ENCODE measurements at places on chromosomes 4 and X.
A peak's percentile ranks its signal among the peaks of the same experiment; 100 is the strongest.

DNA sequence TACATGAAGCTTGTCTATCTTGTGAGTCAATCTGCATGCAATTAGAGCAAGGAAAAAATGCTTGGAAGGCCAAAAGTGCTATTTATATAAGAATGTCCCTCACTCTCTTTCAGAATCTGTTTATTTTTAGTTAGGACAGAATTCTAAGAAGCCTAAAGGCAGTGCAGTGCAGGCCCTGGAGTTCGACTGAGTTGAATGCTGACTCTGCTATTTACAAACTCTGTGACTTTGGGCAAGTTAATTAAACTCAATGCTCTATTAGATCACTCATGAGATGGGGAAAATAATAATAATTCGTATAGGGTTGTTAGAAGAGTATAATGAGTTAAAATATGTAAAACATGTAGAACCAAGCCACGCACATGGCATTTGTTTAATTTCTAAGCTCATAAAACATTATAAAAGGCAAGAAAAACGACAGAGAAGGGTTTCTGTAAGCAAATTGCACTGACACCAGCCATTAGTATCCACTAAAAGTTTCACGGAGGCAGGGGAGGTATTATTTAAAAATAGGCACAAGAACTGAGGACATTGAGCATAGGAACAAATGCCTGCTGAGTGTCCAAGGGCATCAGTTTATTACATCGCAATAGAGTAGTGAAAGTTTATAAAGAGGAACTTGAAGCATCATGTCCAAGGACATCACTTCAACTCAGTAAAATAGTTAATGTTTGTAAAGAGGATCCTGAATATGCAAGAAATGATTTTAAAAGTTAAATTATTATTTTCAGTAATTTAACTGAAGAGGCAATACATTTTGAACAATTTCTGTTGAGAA is 115.0 kb upstream of the INPP4B start:
- no peak for DNase-seq

DNA sequence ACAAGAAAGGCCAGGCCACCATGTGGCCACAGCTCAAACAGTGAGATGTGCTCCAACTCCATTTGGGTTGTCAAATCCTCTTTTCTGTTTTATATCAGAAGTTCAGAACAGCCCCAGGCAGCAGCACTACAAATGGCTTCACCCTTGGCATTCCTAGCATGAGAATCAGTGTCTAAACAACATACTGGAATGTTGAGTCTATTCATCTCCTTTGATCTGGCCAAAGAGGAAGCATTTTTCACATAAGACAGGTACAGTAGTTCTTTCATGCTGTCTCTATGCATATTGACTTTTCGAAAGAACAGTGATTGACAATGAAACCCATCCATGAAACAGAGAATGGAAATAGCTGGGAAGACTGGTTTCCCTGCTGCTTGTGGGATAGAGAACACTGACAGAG is 289.5 kb downstream of the USP46 start:
- DNase-seq, result peak; percentile 20

GRCh38 chr4:26570596-26570995 is 13.3 kb upstream of the TBC1D19 start:
- no peak for DNase-seq

GRCh38 chr4:95388911-95389310 is 159.9 kb downstream of the UNC5C start:
- DNase-seq, result peak; percentile 47

DNA sequence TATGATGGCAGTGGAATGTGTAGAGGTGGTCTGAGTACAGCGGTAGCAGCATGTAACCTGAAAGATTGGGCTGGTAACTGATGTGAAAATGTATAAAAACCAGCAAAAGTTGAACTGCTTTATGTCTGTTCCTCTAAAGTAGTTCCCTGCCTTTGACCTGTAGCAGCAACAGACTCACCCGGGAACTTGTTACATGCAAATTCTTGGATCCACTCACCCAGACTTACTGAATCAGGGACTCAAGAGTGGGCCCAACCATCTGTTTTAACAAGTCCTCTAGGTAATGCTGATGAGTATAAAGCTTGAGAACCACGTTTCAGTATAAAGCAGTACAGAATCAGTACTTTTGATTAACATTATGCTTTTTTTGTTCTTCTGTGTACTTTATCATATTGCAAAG is 84.7 kb downstream of the RAP1GDS1 start:
- DNase-seq, result no peak

- peak; percentile 22 for DNase-seq
Observed at GRCh38 chrX:48665991-48666390, 17.6 kb upstream of the WAS start.

GRCh38 chr4:118741301-118741855 is 56.2 kb downstream of the METTL14 start:
- DNase-seq, result no peak

- DNase-seq, result peak; percentile 40
Observed at GRCh38 chr4:53804719-53805118, 213.4 kb upstream of the LNX1 start.

Data from kidney tubule cell (primary cell).